NCI-H187 treated with DMSO at 0.1 percent for 48 hours (cell line): ENCODE measurements at places on chromosomes 7 and 10.
A peak's percentile ranks its signal among the peaks of the same experiment; 100 is the strongest.

- no peak for DNase-seq
These were observed 336.8 kb downstream of the GPR37 start for GRCh38 chr7:124428781-124429180.

GRCh38 chr10:123512901-123513775 lies 153.0 kb upstream of the GPR26 start:
- DNase-seq, result no peak

- DNase-seq, result no peak
These were observed 212.6 kb upstream of the HABP2 start for GRCh38 chr10:113340282-113340681.

DNA sequence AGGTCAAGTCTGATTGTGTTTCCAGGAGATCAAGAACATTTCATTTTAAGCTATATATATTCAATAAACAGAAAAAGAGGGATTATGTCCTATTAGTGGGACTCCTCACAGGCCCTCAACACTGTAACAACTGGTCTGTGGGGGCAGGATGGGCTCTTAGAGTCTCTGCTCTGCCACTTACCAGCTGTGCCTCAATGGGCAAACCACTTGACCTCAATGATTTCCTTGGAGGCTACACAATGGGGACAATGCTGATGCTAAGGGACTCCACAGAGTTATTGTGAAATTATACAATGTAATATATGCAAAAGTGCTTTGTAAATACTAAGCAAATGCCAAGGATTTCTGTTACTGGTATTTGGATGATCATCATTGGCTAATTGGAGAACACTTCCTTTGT lies 33.2 kb upstream of the MXI1 start:
- peak; percentile 16 for DNase-seq

GRCh38 chr7:78472519-78472918 lies 673.9 kb downstream of the PHTF2 start:
- DNase-seq, result no peak

DNA sequence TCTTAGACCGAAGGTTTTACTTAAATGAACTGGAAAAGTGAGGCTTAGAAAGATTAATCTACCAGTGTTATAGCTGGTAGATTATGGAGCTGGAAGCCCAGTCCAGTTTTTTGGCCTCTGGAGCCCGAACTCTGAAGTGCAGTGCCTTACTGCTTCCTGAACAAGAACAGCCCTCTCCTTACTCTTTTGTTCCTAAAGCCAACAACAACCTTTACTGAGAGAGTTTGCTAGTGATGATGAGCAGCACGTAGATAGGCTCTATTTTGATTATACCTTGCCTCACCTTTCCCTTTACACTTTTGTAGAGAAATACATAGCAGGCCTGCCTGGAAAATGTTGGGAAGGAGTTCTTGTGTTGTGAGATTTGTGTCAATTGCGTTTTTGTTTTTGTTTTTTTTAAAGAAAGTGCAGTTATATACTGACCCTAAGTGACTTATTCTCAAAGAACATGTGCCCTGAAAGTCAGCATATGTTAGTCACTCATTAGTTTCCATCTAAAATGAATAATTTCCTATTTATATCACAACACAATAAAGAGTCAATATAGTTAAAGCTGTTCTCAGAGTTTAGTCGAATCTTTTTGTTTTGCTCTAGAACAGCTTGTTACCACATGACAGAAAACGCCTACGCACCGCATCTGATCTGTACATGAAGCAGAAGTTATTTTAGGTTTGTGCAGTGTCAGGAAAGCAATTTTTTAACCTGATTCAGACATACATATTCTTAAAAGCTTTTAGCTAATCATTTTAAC lies 33.0 kb downstream of the PLEKHA1 start:
- DNase-seq, result no peak

DNA sequence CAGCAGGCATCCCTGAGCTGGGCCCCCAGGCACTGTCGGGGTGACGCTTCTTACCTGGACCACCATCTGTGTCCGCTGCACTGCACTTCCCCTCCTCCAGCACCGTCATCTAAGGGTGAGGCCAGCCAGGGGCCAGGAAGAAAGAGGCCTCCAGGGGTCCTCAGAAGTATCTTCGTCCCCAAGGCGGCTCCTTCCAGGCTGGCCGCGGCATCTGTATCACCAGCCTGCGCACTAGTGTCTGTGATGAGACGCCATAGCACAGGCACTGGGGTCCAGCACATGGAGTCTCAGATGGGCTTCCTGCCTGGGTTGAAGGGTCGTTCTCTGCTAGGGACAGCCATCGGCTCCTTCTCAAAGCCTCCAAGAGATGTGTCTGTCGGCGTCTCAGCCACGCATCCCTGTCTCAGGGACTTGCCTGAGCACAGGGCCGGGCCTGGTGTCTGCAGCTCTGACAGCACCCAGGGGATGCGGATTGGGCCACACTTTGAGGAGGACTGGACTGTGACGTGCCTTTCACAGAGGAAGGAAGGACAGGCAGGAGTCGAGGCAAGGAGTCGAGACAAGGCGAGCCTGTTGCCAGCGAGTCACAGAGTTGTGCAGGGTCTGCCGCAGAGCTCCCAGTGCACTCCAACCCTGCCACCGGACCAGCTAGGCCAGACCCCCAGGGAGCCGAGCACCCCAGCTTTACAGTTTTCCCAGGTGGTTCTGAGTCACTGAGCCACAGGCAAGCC lies 101.5 kb upstream of the DIP2C start:
- no peak for DNase-seq

DNA sequence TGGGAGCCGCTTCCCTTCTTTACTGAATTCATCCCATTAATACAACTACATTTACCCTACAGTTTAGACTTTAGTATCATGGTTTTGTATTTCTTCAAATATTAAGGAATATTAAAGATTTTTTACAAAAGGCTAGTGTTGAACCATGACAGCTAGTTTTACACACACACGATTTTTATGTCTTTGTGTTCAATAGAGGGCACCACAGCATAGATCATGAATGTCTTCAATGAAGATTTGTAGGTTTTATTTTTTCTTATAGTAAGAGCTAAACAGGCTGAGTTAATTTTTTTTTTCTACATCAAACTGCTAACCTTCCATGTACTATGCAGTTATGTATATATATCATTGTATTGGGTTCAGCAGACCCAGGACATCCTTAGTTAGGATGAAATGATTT lies 76.9 kb downstream of the SNX10 start:
- no peak for DNase-seq

DNA sequence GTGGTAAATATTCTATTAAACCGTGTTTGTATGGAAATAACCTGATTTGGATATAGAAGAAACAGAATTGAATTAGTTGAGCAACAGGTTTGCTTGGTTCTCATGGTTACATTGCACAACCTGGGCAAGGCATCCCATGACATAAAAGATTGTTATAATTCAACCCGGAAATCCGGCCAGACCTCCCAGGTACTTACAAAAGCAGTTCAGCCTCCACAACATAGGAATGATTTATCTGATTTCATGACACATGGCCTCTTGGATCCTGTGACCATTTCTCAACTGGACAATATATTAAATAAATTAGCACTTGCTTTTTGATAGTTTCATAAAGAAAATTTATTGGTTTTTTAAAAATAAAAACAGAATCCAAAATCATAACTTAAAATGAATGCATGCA lies 55.1 kb upstream of the PTPN12 start:
- no peak for DNase-seq

DNA sequence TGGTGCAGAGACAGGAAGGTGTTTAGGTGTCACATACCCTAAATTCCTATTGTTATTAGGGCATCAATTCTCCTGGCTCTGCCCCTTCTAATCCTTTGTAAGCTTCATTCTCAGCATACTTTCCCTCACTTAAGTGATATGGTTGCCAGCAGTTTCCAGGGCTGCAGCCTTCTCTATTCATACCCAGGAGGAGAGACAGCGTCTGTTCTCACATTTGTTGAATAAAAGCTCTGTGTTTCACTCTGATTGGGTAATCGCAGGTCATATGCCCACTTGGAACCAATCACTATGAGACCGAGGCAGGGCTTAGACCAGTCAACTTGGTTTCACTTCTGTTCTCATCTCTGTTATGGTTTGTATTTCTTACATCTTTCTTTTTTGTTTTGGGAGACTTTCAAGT lies 109.6 kb upstream of the MTPN start:
- no peak for DNase-seq

DNA sequence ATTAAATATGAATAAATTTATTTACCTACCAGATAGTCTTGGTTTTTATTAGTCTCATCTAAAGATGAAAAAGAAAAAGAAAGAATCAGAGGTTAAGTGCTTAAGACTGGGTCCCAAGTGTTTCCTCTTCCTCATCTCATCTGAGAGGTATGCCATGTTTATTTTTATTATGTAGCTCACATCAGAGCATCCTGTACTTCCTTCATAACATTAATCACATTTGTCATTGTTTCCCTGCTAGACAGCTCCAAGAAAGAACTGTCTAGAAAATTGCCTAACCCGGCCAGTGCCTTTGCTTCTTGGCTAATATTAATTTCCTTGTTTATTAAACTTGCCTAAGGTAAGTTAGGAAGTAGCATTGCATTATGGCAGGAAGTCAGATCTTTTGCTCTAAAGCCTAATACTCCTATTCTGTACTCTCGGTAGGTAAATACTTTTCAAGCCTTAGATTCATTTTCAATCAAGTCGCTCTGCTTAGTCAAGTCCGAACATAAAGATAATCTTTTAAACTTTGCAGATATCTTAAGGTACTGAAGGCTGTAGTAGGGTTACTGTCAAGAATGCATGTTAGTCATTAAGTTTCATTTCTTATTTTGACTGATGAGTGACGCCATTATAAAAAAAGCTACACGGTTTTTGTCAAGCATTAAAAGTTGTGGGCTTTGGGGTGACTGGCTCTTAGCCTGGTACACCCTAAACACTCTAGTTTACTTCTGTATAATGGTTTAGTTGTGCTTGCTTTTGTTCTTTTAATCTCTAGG lies 47.4 kb downstream of the ZMYND11 start:
- DNase-seq, result no peak

DNA sequence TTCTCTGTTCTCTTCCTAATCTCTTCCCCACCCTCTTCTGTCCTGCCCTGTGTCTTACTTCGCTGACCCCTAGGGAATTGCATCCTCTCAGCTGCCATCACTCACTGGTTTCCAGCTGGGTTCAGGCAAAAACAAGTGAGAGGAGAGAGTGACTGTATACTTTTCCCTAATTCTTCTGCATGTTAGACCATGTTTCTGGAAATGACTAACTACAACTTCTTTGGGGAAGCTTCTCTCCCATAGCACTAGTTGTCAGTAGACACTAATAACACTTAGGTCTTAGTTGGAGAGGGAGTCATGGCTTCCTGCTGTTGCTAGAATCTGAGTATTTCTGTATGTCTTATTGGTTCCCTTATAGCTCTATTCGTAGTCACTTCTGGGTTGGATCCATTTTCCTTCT lies 299.0 kb upstream of the FZD1 start:
- no peak for DNase-seq

- DNase-seq, result no peak
These were observed 706.7 kb downstream of the PCDH15 start for GRCh38 chr10:54094321-54094720.

DNA sequence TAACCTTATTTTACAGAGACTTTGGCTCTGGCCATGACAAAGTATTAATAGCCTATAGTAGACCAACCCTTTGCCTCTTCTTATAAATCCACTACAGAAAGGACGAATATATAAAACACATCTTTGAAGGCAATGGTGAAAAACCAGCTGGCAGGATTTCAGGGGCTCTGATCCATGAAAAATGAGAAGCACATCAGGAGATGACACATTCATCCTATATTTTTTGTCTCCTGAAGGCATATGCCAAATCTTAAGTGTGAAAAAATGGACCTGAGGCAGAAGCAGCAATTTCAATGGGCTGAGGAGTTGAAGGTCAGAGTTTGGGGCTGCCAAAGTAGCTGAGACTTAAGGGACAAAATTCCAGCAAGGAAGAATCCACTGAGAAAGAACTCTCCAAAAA lies 14.4 kb downstream of the RNF216 start:
- no peak for DNase-seq

DNA sequence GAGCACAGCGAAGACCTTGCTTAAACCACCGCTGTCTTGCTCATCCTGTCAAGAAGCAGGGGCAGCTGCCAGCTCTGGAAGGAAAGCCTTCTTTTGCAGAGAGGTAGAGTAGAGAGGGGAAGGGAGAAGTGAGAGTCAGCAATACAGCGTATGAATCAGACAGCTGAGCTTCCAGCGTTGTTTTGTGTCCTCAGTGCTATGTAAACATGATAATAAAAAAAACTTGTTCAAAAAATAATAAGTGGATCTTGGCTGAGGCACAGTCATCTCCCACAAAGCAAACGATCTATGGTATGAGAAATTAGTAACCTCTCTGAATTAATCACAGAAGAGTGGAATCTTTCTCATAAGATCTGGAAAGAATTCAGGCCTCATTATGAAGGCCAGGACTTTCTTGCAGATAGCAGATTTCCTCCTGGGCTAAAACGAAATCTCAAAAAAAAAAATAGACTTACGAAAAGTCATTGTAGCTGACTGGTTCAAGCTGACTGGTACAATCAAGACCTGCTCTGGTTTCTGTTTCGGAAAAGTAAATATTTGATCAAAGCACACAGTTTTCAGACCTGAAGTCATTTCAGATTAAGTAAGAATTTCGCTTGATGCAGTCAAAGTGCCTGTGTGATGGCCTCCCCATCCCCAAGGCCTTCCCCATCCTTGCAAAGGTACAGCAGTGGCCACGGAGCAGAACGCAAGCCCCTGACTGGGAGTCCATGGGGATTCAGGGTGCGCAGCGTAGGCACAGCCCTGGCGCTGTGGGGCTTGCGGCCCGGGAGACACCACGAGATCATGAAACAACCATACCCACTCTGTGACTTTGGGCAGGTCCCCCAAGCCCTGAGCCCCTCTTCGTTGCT lies 29.4 kb downstream of the CHST15 start:
- no peak for DNase-seq

GRCh38 chr7:31890766-31891165 lies 179.4 kb downstream of the PDE1C start:
- no peak for DNase-seq

DNA sequence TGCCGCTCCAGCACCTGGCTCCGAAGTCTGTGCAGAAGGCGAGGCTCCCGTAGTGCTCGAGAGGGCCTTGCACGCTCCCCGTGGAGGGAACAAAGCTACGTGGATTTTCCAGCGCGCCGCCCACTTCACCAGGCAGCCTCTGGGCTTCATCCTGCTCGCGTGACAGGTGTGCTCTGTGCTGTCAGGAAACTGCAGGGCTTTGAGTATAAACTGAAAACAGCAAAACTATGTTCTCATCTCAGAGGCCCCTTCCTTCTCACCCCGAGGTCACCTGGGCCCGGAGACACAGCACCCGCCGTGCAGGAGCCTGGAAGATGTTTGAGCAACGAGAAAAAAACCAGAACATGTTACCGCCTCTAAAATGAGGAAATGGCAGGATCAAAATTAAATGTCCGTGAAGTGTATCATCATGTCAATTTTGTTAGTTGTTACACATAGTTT lies 17.6 kb upstream of the GPR146 start:
- no peak for DNase-seq

- no peak for DNase-seq
These were observed 5.8 kb upstream of the PDCD4 start for GRCh38 chr10:110865809-110866482.

- no peak for DNase-seq
These were observed 156.3 kb downstream of the ZNF248 start for GRCh38 chr10:37700886-37701780.

GRCh38 chr10:80444646-80445319 lies 9.3 kb upstream of the TSPAN14 start:
- DNase-seq, result no peak
